ENCODE measurements at places on chromosomes 2 and 18.
A peak's percentile ranks its signal among the peaks of the same experiment; 100 is the strongest.

DNA sequence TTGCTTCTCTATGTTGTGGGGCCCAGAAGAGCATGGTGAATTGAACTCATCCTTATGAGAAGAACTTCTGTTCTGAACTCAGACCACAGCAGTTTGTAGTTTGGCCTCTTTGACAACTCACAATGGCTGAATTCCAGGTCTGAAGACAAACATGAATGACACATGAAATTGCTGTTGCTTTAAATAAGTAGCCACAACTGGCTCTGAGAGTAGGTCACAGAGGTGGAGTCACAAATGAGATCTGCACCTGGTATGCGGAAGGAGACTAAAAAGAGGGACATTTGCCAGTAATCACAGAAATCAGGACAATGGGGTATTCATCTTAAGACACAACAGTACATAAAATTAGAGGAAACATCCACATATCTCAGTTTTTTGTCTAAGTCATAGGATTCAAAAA, 290.3 kb upstream of the MMADHC start:
- DNase-seq, result no peak

DNA sequence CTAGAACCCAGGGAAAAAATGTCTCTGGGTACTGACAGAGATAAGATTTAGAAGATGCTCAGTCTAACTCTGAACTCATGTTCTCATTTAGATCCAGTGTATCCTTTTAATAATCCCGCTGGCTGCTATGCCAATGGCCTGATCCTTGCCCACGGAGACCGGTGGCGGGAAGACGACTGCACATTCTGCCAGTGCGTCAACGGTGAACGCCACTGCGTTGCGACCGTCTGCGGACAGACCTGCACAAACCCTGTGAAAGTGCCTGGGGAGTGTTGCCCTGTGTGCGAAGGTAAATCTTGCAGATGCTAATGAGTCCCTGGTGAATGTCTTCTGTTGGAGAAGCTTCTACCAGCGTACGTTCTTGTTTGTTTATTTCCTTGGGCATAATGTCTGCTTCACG, 118.6 kb downstream of the FEZ2 start:
- no peak for DNase-seq

DNA sequence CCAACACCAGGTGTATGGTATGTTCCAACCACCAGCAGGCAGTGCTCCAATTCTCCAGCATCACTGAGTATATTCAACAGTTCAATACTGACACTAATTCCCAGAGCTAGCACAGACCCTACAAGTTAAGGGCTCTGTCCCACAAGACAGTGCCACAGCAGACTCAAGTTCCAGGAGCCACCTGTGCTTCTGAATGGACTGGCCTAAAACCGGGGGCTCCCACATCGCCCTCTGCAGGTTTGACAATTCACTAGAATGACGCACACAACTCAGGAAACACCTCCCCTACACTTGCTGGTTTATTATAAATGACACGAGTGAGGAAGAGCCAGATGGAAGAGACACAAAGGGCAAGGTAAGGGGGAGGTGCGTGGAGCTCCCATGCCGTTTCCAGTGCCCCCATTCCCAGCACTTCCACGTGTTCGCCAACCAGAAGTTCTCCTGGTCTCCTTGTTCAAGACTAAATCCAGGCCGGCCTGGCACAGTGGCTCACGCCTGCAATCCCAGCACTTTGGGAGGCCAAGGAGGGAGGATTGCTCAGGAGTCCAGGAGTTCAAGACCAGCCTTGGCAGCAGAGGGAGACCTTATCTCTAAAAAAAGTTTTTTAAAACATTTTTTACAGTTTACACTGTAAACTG, 12.2 kb upstream of the ATP6V1B1 start:
- DNase-seq, result no peak

DNA sequence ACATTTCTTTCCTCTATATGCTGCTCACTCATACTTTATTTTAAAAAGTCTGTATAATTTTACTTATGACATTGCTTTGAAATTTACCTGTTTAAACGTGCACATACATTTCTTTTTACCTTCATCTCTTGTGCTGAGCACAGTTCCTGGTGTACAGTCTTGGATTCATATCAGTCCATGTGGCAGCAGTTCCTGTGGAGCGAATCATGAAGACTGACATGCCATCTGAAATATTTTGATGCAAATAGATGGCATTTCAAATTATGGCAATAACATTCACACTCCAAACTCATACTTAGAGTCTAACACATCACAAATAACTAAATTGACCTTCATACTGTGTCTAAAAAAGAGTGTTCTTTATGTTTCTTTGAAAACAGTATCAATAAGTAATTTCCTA, 90.3 kb upstream of the CDH2 start:
- no peak for DNase-seq

DNA sequence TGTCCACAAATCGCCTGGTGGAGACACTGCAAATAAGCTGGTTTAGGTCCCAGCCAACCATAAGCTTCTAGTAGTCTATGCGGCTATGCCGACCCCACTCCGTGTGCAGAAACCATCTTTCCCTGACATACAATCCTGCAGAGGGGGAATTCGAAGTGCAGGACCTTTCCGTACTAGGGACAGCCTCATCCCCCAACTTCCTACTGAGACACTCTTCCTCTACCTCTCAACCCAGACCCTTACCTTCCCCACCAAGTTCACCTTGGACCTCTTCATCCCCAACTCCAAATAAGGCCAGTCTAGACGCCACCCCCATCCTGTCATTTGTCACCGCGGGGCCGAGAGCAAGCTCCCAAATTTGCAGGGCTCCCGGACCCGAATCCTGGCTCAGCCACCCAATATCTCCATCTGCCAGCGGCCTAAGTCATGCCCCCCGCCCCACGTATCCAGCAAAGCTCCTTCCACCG, 496 bp downstream of the SUCLG1 start:
- DNase-seq, result peak; percentile 5

DNA sequence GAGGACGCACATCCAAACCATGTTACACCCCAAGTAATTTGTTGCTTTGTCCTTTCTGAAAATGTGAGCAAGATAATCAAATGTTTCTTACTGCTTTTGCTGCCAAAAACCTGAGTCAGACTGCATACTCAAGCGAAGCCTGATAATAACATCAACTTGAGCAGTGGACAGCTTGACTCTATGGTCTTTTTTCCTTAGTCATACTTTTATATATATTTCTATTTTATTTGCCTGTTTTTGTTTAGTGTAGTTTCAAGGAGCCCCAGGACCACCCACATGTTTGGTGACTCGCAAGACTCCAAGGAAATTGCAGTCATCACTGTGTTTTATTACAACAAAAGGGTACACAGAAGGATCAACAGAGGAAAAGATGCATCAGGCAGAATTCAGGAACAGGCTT, 688.4 kb upstream of the PIK3C3 start:
- DNase-seq, result no peak

DNA sequence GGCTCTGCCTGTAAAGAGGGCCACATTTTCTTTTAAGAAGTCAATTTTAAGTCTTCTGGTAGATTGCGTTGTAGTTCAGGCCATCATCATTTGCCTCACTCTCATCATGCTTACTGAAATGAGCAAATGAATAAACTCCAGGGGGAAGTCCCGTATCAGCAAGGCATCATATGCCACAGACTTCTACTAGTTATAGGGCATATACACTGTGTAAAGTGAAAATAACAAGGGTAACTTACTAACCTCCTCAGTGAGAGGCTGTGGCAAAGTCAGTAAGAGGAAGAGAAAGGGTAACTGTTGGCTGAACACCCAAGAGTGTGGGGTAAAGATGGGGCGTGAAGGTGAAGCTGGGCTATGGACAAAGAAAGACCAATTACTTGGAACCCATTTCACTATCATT, 456.2 kb downstream of the SPAG16 start:
- no peak for DNase-seq

DNA sequence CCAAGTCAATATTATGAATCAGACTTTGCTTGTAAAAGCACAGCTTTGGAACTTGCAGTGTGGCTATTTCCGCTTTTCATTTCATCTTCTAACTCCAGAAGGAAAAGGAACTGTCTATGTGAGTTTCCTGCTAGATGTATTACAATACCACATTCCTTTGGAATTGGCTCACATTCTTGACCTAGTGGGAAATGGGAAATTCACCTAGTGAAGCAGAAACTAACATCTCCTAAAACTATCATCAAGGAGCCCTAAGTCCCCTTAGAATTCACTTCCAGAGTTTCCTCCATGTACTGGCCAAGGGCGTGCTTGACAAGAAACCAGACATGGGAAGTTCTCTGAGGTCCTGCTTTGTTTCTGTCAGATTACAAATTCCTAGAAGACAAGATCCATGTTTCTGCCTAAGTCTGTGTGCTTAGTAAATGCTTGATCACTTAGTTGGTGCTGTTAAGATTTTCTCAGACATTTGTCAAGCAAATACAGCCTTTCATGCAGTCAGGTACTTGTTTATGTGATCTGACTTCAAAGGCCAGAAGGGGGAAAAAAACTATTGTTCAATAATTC, 275.7 kb upstream of the FN1 start:
- no peak for DNase-seq

- no peak for DNase-seq
Observed at GRCh38 chr2:42809819-42810120, 17.4 kb upstream of the HAAO start.

- no peak for DNase-seq
Observed at GRCh38 chr2:216316743-216317142, 55.5 kb downstream of the MARCHF4 start.

- no peak for DNase-seq
Observed at GRCh38 chr18:9885170-9886004, at the start of gene TXNDC2. Gene TXNDC2, plus strand, starts transcription at chr18:9885973. Its CDS starts 708 bp downstream, at chr18:9886681.

DNA sequence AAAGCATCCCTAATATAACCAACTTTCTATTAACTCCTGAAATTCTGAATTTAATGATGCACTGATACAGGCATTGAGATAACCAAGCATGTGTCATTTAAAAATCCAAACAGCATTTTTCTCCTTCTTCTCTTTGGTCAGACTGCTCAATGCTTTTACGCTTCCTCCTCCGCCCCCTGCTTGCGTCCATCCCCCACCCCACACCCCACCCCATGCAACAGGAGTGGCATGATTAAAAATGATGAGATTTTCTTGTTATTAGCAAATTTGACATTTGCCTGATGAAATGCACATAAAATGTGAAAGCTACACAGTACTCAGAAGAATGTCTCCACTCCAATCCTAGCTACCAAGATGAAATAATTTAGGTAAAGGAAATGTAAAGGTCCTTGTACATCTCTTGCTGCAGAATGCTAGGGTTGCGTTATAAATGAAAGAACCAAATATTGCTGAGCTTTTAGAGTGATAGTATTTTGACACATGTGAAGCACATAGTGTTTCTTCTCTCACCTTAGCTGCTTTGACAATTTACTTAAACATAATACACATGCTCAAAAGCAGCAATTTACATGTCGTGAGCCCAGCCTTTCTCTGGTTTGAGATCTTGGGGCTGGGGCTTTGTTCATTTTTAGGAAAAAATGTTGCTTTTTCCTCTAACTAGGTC, 263.8 kb downstream of the MEIS1 start:
- DNase-seq, result no peak

DNA sequence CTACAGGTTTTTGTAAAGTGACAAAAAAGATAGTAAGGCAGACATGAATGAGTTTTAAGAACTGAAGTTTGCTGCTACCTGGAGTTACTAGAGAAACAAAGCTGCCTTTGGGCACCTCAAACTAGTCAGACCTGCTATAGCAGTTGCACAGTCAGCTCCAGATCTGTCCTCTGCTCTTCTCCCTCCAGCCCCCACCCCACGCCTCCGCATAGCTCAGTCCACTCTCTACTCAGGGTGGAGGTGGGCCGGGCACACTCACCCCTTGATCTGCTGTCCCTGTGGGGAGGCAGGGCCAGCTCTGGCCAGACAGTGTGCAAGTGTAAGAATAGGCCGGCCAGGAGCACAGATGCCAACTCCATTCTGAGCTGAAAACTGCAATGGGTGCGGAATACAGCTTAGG, 4.1 kb downstream of the SERTAD2 start:
- DNase-seq, result no peak

GRCh38 chr2:215137741-215138340, 585 bp downstream of the ABCA12 start:
- no peak for DNase-seq

DNA sequence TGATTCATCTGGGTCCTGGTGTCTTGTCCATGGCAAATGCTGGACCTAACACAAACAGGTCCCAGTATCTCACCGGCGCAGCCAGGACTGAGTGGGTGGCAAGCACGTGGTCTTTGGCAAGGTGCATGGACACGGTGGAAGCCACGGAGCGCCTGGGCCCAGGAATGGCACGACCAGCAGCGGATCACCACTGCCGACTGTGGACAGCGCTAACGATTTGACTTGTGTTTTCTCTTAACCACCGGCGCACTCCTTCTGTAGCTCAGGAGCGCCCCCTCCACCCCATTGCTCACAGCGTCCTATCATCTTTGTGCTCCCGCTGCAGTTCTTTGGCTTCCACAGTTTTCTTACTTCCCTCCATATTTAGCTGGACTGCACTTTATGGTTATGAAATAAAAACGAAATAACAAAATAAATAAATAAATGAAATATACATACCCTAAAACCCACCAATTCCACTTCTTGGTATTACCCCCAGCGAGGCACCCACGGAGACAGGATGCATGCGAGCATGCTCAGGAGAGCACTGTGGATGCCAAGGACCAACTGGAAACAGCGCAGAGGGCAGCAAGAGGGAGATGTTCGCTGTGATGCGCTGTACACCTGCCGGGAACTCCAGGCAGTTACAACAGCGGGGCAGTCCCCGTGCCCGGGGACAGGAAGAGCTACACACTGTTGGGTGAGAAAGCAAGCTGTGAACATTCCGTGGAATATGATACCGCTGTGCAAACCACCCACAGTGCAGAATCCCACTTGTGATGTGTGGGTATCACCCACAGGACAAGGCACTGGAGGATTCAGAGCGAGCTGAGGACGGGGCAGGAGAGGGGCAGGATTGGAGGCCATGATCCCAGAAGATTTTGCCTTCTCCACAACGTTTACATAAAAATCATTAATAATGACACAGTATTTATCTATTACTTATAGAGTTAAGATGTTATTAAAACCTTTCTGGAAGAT, 7.0 kb upstream of the CIDEA start:
- no peak for DNase-seq

All from memory B cell (primary cell).